ENCODE measurements at places on chromosomes 12 and 14.

GRCh38 chr14:35051796-35052195 lies 5.7 kb downstream of the FAM177A1 start:
- no peaks in the 10 kb centered on the region for H3K27me3 ChIP-seq
- peaks cover 17% of the 10 kb centered on the region for H3K4me1 ChIP-seq

DNA sequence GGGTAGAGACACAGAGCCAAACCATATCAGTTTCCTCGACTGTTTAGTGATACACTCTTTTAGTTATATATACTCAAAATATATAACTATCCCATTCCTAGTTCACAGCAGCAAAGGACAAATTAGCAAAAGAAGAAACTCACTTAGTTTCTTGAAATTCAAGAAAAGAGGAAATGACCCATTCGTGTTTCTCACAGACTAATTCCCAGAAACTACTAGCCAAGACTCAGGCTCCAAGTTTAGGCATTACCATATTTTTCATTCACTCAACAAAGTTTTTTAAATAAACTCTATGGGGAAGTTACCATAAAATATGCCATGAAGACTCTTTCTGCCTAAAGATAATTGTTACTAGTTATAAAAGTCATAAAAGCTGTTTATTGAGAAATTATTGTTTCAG lies 152.3 kb upstream of the DAAM1 start:
- H3K4me1 ChIP-seq: no peaks in the 10 kb centered on the region
- H3K27me3 ChIP-seq: no peaks in the 10 kb centered on the region
- H3K27ac ChIP-seq: no peak overlapping the region
- no peak for DNase-seq
- H3K4me3 ChIP-seq: no peak overlapping the region

GRCh38 chr14:27386391-27386790 lies 788.6 kb upstream of the NOVA1 start:
- H3K27ac ChIP-seq: no peak overlapping the region
- no peak for DNase-seq
- no peaks in the 10 kb centered on the region for H3K4me1 ChIP-seq
- no peaks in the 10 kb centered on the region for H3K27me3 ChIP-seq
- H3K4me3 ChIP-seq: no peak overlapping the region

GRCh38 chr12:57272337-57273151 lies 21.6 kb upstream of the STAC3 start:
- H3K4me1 ChIP-seq: no peaks in the 10 kb centered on the region
- peaks cover 36% of the 10 kb centered on the region for H3K36me3 ChIP-seq
- DNase-seq: no peak

- H3K27ac ChIP-seq: no peak overlapping the region
- H3K4me1 ChIP-seq: no peaks in the 10 kb centered on the region
- no peak overlapping the region for H3K4me3 ChIP-seq
- no peaks in the 10 kb centered on the region for H3K36me3 ChIP-seq
Measured at GRCh38 chr14:66017927-66018326, 468.2 kb upstream of the CCDC196 start.

Data from liver (tissue), 10 donors.